ENCODE measurements at places on chromosomes 2 and 18.
A peak's percentile ranks its signal among the peaks of the same experiment; 100 is the strongest.

DNA sequence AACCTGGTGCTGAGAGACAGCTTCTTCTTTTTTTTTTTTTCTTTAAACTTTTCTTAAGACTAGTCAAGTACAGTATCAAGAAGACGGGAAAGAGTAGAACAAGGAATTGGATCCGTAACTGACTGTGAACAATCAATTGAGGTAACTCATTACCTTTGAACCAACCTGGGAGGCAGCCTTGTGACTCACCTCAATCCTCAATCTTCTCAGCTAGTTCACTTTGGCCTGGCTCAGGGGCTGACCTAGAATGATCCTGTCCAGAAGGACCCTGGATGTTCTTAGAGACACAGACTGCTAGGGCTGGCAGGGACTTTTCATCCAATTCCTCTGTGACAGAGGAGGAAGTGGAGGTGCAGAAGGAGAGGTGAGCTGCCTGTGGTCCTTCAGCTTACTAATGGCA lies 1.5 kb upstream of the LTBP1 start:
- no peak for DNase-seq

DNA sequence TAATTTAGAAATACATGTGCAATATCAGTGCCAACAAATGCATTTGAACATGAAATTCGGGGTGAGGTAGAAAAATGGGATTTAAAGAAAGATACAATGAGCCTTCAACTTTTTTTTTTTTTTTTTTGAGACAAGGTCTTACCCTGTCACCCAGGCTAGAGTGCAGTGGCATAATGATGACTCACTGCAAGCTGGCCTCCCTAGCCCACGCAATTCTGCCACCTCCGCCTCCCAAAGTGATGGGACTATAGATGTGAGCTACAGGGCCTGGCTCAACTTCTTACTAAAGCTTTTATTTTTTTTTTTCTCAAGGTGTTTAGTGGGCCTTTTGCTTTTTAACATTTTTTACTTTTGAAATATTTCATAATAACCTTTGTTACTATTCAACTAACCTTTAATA lies 365.6 kb downstream of the LRRTM4 start:
- DNase-seq, result no peak

GRCh38 chr2:141508806-141509595 lies 621.8 kb downstream of the LRP1B start:
- DNase-seq, result no peak

DNA sequence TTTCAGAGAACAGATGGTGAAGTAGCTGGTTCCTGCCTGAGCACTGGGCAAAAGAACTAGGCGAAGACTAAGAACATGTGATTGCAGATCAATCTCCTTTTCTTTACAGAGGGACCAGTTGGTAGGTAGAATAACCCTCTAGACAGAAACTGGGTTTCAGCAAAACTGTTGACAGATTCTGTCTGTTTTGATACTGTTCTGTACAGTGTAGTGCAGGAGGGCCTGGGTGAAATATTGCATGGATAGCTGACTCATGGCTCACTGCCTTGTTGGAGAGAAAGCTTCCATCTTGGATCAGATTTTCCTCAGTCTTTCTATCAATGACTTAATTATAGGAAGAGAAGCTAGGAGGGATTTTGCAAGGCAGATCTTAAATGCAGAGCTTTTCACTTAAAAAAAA lies 95.8 kb downstream of the ZNF532 start:
- no peak for DNase-seq

DNA sequence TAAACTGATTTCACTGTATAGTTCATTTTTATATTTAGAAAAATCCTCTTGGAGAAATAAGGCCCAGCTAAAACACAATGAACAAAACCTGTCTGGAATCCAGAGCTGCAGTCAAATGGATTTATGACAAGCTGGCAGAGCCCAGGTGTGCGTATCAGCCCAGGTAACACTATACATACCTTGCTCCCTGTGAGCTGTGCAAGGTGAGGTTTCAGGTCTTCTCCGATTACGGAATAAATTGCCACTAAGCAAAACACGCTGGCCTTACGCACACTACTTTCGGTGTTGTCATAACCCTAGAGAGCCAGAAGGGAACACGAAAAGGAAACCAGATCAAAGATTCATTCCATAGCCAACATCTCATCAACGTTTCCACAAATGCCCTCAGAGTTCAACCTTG lies 61.9 kb upstream of the TFCP2L1 start:
- peak; percentile 63 for DNase-seq

DNA sequence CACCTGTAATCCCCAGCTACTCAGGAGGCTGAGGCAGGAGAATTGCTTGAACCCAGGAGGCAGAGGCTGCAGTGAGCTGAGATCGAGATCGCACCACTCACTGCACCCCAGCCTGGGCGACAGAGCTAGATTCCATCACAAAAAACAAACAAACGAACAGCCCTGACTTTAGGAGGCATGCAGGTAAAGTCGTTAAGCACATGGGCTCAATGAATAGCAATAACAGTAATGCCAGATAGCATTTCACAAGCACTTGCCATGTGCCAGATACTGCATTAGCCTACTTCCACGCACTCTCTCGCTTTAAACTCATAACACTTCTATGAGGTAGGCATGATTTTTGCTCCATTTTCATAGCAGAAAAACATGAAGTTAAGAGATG lies 135.6 kb upstream of the KLHL14 start:
- no peak for DNase-seq

GRCh38 chr18:45498287-45498658 lies 117.0 kb upstream of the SLC14A2 start:
- DNase-seq, result no peak

DNA sequence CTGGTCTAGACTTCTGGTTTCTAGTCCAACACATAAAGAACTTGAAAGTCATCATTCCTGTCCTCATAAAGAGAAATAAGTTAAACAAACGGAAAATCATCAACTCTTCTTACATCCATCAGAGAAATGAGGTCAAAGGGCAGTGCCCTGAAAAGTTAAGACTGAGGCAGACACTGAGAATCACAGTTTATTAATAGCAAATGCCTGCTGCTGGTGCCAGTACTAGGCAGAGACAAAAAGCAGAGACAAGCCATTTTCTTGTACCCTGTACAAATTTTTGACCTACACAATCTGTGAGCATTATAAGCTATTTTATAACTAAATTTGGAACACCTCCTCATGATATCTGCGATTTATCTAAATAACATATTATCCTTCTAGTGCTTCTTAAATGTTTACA lies 36.8 kb downstream of the ATF2 start:
- no peak for DNase-seq

DNA sequence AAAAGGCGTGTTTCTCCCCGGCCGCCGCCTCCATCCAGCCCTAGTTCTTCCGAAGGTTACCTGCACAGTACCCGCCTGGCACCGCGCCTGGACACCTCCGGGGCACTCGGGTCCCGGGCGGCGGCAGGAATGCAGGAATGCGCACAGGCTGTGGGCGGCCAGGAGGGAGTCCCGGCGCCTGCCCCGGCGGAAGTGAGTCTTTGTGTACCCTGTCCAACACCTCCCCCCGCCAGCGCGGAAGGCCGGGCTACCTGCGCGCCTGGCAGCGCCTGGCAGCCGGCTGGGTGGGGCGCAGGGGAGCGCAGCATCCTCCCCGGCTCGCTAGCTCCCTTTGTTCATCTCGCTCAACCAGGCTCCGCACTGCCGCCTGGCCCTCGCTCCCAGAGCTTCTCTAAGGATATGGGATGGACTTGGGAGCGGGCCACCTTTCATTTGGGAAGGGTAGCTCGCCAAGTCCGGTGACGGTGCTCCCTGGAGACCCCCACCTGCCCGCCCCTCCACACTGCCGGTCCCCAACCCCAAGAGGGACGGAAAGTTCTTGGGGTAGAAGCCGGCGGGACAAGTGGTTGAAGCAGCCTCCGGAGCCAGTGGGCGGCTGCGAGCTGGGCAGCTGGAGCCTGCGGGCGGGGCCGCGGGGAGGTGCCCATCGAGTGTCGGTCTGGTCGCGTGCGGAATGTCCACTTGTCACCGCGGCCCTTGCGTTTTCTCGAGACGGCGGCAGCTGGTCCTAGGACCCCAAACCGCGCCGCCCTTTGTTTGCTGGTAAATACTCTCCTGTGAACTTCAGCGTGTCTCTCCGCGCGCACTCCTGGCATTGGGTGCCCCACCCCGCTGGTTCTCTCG lies 1.2 kb upstream of the ST6GAL2 start:
- no peak for DNase-seq

DNA sequence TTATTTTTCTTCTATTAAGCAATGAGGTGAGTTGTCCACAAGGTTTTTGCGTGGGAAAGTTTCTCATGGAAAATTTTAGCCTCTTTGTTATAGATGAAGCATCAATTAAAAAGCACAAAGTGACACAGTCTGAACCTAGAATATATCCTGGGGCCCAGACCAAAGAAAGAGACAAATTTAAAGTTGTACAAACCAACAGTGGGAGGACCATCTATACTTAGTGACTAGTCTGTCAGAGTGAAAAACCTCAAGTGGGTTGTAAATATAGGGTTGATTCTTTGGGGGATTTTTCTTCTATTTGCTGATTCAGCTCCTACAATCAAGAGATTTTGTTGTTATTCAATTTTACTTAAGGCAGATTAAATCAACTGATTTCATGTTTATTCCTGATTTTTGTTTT lies 256.2 kb downstream of the SATB2 start:
- DNase-seq, result no peak

- no peak for DNase-seq
Observed at GRCh38 chr2:76469066-76469465, 758.4 kb upstream of the GCFC2 start.

DNA sequence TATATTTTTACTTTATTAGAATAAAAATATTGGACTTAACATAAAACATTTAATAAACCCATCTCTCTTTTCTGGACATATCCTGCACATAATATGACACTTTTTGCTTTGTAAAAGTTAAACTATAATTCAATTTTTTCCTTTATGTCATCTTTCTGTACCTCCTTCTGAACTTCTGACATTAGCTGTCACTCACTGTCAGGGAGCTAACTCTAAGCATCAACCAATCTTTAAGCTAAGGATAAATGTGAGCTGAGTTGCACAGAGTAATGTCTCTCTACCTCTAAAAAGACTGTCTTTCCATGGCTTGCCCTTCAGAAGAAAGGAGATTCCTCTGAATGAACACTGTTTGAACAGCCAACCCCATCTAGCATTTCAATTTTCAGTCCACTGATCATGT lies 948.6 kb upstream of the CHAC2 start:
- no peak for DNase-seq

GRCh38 chr2:128424406-128425171 lies 105.9 kb upstream of the HS6ST1 start:
- DNase-seq, result no peak

DNA sequence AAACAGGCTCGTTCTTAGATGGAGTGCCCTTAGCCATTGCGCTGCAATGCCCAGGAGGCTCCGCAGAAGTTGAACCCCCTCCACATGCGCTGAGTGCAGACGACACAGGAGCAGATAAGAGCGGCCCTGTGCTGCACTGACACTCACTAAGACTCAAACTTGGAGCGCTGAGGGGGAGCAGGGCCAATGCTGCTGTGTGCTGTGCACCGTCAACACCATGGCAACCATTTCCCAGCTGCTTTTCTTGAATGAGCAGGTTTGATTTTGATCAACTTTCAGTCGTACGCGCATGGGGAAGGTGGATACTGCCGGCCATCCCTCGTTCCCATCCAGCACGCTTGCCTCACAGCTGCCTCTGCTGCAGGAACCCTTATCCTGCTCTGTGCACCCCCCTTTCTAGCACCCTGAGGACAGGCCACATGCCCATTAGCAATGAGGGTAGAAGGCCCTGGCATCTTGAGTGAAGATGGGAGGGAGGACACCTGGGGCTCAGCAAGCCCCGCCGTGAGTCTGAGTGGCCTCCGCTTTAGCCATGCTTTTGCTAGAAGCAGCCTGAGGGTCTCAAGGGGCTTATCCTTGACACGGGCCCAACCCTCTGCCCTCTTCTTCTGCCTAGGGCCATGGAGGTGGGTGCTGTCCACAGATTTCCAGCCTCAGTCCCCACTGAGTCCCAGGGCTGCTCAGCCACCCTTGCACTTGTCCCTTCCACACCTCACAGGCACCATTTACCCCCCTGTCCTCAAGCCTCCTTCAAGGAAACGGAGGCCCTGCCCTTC lies 271.9 kb downstream of the PHLPP1 start:
- no peak for DNase-seq

DNA sequence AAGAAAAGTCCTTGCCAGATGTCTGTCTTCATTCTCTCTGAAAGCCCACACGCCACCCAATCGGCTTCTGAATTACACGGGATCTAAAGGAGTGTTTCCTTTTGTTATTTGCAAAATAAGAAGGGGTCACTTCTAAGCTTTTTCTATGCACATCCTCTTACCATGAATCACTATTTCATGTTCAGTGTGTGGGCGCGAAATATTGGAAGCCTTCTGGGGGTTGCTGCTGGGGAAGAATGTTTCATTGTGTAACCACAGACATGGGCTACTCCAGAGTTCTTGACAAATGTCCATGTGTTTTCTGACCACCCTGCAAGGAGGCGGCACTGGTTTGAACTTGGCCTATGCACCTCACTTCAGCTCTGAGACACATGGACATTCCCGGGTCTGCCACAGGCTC lies 133.6 kb upstream of the APCDD1 start:
- DNase-seq, result no peak

DNA sequence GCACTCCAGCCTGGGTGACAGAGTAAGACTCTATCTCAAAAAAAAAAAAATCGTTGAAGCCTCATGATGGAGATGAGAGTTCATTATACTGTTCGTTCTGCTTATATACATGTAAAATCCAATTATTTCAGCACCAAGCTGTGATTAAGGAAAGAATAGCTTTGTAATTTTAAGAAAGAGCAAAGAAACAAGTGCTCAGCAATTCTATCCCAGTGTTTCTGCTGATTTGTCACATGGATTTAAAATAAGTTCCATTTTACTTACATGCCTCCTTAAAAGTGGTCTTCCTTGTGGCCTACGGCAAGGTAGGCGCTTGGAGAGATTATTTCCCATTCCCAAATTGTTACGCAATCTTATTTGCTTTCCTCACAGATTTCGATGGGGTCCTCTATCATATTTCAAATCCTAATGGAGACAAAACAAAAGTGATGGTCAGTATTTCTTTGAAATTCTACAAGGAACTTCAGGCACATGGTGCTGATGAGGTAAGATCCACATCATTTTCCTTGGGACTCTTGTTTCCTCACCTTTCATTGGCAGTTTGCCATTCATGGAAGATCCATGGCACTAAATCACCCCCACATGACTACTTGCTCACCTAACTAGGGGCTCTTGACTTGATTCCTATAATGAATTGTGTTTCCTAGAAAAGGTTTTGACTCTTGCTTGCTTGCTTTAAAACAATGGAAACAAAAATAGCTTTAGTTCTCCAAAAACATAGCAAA lies 11.5 kb downstream of the ARPC2 start:
- no peak for DNase-seq

DNA sequence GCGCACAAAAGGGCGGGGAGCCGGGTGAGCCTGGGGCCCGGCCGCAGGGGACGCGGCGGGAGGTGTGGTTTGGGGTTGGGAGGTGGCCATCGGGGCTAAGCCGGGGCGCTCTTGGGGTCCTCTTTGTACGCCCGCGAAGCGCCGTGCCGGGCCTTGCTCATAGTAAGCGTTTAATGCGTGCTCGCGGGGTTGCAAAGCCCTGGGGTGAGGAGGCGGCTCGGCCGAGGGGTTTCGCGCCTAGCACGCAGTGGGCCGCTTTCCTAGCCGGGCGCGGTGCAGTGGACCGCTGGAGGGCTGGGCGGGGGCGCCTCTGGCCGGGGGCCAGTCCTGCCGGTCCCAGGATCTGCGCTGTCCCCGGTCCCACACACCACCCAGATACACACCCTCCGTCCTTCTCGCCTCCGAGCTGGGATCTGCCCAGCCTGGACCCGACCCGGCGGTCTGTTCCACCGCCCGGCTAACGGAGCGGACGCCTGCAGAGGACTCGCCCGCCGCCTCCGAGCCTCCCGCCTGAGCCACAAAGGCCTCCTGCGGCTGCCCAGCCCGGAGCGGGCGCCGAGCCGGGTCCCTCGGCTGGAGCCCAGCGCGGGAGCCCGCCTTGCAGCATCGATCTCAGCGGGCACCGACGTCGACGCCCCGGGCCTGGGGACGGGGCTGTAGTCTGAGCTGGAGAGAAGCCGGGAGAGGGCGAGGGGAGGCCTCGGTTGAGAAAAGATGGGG lies 564 bp downstream of the DPYSL5 start:
- no peak for DNase-seq

All from NCI-H526 (cell line).